Uterus (tissue), 4 donors: ENCODE measurements at places on chromosomes 6 and 20. TPM values are rescaled to one million over a fixed set of nuclear protein-coding genes. Genes with fewer than 3 reads are reported as not detected.

GRCh38 chr6:102902471-102902870 is 1509.0 kb downstream of the GRIK2 start:
- no peak for DNase-seq

The WFDC10B gene
- total RNA-seq, result not detected

DNA sequence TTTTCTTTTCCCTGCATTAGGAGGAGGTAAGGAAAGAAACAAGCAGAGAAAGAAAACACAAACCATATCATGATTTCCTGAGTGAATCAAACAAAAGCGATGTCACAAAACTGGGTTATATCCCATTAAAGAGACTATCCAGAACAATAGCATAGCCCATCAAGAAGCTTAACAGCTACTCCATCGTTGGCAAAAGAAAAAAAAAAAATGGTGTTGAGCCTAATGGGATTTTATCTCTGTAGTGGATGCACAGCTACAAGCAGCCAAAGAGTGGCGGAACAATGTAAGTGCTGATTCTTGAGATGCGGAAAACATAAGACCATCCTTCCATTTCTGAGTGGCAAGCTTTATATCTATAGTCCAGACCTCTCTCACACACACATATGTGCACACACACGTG is 106.2 kb upstream of the NRSN1 start:
- no peak for DNase-seq

The FAM83C gene
- not detected for total RNA-seq

The ZSCAN23 gene
- 0.26 TPM for total RNA-seq

DNA sequence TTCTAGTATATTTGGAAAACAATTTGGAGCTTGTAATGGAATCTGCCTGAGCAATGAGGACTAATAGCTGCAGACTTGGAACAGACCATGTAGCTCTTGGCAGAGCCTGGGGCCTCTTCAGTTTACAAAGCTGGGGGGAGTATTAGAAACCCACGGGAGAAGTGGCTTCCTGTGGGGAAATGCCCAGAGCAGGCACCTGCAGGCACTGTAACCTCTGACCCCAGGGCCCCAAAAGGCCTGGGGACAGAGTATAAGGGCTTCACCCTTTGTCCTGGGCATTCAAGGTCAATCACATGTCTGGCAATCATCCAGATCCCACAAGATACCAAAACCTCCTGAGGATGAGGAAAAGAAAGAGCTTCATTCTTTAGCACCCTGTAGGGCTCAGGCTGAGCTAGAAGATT is 19.4 kb downstream of the PKIG start:
- DNase-seq, result peak; percentile 84

DNA sequence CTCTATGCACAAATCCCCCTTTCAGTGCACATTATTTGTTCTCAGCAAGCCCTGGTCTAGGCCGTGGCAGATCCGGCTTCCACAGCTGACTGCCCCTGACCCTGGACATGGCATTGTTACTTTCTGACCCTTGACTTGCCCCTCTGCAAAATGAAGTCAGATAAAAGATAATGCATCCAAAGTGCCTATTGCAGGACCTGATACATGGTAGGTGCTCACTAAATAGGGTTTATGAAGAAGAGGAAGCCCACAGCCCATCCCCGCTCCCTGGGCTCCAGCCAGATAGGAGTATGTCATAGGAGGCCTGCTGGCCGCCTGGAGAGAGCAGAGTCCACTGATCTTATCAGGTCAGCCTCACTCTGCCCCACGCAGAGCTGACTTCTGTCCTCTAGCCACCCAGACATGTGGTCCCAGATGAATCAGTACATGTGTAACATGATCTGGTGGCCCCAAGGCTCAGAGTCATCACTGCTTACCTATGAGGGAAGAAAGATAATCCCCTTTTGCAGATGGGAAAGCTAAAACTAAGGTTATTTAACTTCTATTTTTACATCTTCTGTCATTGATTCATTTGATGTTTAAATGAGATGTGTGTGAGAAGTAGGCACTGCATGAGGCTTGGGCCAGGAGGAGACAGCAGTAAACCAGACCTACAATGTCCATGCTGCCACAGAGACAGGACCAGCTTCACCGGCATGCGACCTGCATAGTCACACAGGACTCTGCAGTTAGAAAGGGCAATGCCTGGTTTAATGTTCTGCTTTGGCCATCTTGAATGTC is 20.4 kb downstream of the MAFB start:
- no peak for DNase-seq

DNA sequence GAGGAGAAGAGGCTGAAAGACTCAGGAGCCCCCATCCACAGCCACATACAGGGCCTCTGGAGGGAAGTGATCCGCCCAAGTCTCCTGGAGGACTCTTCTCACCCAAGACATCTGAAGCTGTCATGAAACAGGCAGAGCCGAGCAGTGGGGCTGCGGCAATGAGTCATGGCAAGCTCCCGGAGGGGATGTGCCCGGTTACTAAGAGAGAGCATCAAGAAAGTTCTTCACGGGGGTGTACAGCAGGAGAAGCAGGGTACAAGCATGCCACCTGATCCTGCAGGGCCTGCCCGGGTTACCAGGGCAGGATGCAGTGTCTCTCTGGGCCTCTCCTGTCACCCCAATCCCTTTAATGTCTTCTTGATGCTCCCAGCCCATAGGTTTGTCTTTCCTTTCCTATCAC is 21.1 kb downstream of the TRIM26 start:
- DNase-seq, result no peak

DNA sequence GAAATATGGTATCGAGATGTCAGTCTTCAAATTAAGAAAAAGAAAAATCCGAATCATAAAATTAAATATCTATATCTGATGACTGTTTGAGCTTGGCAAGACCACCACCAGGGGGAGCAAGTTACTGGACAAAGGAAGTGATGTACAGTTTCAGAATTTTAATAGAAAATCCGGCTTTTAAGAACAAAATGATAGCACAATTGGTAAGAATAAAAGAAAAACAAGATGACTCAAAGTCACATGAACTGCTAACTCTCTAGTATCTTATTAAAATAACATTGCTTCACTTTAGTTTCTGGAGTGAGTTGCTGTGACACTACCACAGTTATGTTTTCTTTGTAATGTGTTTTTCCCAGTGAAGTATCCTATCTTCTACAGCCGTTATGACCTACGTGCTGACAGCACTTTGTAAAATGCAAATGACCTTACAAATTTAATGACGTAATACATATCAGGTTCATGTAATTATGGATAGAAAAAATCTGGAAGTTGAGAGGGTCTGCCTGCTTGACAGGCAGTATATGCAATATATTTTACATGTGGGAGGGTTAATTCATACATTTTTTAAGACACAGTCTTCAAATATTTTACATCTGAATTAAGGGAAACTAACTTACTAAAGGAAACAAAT is 405.3 kb upstream of the HS3ST5 start:
- DNase-seq, result no peak

- peak; percentile 28 for DNase-seq
Observed at GRCh38 chr20:62362991-62363919, 3.9 kb downstream of the LAMA5 start.

GRCh38 chr6:141451181-141451510 is 681.6 kb upstream of the GJE1 start:
- no peak for DNase-seq

GRCh38 chr20:18802012-18802634 is 11.5 kb upstream of the SCP2D1 start:
- DNase-seq, result no peak

DNA sequence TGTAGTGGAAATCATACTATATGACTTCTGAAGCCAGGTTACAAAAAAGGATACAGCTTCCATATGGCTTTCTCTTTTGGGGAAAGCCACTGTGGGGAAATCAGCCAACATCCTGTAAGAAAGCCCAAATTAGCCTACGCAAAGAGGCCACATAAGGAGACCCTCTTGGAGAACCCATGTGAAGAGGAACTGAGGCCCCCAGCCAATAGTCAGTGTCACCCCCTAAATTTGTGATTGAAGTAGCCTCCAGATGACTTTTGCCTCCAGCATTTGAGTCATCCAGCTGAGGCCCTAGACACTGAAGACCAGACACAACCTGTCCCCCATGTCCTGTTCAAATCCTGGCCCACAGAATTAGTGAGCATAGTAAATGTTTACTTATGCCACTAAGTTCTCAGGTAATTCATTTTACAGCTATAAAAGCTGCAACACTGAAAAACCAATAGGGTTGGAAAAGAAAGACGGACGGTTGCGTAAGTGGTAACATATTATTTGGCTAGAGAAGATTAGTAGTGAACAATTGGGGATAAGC is 60.4 kb downstream of the HMGCLL1 start:
- no peak for DNase-seq

The MCUR1 gene
- 13.8 TPM for total RNA-seq
